HTR-8/SVneo (cell line): ENCODE measurements at places on chromosomes 11 and 22.

DNA sequence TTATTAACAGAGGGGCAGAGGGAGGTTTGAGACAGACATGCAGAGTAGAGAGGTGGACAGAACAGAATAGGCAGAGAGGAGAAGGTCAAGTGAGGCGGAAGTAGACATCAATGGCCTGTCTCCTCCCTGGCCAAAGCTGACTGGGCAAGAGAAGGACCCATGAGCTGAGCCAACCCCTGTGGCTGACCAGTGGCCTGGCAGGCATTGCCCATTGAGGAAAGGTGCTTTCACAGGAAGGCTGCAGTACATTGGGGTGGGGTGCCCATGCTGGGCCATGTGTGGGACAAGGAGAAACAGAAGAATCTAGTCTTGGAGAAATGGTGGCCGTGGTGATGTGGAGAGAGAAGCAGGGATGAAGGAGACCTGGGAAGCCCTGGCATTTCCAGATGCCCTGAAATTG is 76.0 kb downstream of the MYEOV start:
- DNase-seq = no peak

DNA sequence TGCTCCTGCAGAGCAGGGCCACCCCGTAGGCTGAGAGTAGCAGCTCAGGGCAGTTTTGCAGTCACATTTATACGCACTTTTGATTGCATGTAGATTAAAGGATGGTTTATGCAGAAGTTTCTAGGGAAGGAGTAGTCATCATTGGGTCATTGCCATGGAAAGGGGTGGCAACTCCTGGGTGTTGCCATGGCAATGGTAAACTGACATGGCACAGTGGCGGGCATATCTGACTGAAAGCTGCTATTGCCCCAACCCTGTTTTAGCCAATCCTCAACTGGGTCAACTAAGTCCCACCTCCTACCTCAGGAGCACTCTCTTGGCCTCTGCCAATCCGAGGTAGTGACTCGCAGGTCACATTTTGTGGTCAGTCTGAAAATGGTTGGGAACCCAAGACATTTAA is 2.4 kb upstream of the ARSA start:
- no peak for DNase-seq

- no peak for DNase-seq
Observed at GRCh38 chr22:35349704-35350538, 31.0 kb upstream of the HMOX1 start.

- DNase-seq = no peak
Observed at GRCh38 chr11:111823131-111823530, 48.2 kb downstream of the ALG9 start.

DNA sequence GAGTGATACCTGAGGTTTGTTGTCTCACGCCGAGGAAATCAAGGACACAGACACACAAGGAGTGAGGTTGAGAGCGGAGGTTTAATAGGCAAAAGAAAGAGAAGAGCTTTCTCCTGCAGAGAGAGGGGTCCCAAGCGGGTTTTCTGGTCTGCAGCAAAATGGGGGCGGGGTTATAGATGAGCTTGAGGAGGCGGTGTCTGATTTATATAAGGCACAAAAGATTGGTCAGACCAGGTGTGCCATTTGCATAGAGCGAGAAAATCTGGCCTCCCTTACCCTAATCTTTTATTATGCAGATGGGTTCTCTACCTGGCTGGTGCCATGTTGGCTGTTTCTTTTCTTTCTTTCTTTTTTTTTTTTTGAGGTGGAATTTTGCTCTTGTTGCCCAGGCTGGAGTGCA is 11.8 kb downstream of the C11orf96 start:
- no peak for DNase-seq

DNA sequence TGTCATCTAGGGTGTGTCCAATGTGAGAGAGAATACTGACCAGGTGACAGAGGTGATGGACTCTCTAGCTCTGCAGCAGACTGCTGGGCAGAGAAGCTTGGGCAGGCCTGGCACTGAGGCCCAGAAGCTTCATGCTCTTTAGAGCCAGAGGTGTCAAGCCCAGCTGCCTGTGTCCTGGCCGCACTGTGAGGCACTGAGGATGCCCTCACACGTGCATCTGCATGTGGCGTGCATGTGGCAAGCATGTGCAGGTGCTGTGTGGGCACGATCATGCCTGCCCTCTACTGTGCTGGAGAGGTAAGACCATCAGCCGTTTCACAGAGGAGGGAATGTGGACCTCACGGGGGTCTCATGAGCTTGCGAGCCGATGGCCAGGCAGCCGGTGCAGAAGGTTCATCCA is 15.8 kb upstream of the TXNRD2 start:
- no peak for DNase-seq

- peak; percentile 53 for DNase-seq
Observed at GRCh38 chr11:75155570-75156422, 4.9 kb downstream of the SLCO2B1 start.

DNA sequence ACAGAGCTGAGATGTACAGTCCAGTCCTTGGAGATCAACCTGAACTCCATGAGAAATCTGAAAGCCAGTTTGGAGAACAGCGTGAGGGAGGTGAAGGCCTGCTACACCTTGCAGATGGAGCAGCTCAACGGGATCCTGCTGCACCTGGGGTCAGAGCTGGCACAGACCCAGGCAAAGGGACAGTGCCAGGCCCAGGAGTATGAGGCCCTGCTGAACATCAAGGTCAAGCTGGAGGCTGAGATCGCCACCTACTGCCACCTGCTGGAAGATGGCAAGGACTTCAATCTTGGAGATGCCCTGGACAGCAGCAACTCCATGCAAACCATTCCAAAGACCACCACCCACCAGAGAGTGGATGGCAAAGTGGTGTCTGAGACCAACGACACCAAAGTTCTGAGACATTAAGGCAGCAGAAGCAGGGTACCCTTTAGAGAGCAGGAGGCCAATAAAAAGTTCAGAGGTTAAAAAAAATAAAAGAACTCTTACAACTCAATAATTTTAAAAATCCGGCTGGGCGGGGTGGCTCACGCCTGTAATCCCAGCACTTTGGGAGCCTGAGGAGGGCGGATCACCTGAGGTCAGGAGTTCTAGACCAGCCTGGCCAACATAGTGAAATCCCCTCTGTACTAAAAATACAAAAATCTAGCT is 69.9 kb upstream of the RTL6 start:
- DNase-seq = no peak

GRCh38 chr11:126707498-126707897 is 293.1 kb downstream of the KIRREL3 start:
- no peak for DNase-seq

DNA sequence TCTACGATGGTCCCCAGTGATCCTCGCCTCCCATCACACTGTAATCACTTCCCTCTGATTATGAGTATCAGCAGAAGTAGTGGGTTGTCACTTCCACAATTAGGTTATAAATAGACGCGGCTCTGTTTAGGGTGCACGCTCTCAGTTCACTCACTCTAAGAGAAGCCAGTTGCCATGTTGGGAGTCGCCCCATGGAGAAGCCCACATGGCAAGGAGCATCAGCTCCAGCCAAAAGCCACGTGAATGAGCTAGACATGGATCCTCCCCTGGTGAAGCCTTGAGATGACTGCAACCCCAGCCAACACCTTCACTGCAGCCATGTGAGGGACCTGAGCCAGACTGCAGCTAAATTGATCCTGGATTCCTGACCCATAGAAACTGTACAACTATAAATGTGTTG is 26.4 kb upstream of the MYOD1 start:
- no peak for DNase-seq

DNA sequence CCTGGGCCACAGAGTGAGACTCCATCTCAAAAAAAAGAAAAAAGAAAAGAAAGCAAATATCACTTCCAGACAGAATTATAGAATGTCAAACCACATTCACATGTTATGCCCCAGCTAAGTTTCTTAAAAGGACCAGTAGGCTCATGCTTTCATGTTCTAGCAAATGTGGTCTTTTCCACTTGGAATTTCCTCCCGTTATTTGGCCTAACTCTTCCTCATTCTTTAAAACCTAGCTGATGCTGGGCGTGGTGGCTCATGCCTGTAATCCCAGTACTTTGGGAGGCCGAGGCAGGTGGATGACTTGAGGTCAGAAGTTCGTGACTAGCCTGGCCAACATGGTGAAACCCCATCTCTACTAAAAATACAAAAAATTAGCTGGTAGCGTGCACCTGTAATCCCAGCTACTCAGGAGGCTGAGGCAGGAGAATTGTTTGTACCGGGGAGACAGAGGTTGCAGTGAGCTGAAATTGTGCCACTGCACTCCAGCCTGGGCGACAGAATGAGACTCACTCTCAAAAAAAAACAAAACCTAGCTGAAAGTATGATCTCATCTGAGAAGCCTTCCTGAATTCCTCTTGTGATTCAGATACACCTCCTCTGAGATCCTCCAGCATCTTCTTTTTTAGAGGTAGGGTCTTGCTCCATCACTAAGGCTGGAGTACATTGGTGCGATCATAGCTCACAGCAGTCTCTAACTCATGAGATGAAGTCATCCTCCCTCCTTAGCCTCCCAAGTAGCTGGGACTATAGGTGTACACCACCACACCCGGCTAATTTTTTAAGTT is 50.4 kb downstream of the FCHSD2 start:
- no peak for DNase-seq

DNA sequence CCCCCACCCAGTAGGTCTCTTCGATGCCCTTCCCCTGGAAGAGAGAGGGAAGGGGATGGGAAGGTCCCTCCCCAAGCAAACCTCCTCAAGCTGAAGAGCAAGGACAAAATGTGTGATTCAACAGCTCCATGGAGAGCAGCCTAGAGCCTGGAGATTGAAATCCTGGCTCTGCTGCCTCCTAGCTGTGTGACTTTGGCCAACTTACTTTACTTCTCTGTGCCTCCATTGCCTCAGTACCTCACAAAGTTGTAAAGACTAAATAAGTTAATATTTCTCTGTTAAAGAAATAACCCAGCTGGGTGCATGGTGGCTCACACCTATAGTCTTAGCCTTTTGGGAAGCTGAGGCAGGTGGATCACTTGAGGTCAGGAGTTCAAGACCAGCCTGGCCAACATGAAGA is 21.1 kb upstream of the LRRC32 start:
- no peak for DNase-seq

GRCh38 chr11:119421941-119422808 is 797 bp downstream of the THY1 start:
- no peak for DNase-seq

GRCh38 chr11:45095691-45096010 is 50.8 kb upstream of the PRDM11 start:
- no peak for DNase-seq

DNA sequence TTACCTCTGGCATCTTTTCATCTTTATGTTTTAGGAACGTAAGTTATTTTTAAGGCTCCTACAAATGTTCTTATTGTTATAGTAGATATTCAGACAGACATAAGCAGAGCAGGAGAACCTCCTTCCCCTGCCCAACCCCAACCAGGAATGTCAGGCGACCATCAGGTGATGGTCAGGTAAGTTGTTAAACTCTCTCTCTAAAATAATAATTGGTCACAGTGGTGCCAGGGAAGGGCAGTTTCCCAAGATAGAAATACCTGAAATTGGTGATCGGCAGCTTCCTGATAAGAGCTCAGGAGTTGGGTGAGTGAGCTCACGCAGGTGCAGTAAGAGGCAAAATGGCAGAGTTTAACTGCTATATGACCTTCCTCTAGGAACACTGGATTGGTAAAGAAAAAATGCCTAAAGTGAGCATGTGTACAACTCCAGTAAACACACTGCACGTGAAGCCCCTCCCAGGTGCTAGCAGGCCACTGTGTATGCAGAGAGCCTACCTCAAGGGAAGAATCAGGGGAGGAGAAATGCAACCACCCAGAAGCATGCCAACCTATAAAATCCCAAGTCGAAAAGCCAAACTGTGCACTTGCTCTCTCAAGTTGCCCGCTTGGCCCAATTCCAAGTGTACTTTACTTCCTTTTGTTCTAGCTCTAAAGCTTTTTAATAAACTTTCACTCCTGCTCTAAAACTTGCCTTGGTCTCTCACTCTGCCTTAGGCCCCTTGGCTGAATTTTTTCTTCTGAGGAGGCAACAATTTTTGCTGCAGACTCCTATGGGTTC is 273.9 kb downstream of the SBF2 start:
- DNase-seq = no peak

DNA sequence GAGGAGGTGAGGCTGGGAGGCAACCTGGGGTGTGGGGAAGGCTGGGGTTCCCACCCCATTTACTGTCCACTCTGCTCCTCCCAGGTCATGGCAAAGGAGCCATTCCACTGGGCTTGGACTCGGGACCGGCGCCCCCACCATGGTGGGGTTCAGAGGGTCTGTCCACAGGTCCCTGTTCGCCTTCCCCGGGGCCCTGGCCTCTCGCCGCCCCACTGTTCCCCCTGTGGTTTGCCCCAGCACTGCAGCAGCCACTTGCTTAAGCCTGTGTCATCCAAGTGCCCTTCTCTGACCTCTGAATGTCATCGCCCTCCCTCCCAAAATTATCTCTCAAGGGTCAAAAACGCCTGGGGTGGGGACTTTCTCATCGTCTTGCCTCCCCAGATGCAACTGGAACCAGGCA is 2.6 kb downstream of the SPDYC start:
- DNase-seq = no peak

DNA sequence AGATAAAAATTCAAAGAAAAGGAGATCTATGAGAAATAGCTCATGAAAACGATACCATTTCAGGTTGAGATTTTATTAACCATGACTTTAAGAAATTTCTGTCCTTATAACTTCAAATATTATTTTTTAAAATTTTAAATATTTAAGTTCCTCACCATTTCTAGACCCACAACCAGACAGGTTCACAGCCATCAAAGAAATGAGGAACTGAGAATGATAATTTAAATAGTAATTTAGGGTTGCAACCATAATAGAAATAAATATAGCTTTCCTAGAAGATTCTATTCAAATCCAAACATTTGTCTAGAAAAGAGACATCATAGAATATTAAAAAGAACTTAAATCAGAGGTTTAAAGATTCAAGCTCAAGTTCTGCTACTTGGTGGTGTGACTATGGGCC is 5.9 kb upstream of the VWA5A start:
- DNase-seq = no peak

DNA sequence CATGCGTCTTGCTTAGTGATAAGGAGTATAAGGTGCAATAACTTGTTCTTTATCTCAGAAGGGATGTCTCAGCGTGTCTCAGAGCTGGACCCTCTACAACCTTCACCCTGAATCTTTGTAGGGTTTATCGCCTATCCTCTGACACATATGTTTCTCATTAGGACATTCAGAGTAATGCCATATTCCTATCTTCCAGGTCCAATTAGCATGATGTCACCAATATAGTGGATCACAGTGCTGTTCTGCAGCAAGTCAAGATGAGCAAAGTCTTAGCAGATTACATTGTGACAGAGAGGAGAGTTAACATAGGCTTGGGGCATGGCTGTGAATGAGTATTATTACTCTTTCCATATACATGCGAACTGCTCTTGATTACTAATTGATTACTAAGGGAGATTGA is 110.3 kb upstream of the CLPB start:
- DNase-seq = no peak

GRCh38 chr22:36862251-36863242 is 1.7 kb downstream of the NCF4 start:
- no peak for DNase-seq
